AG08395 (cell line): ENCODE measurements at places on chromosomes 5 and 9.
A peak's percentile ranks its signal among the peaks of the same experiment; 100 is the strongest.

- no peak for DNase-seq
These were observed 98.0 kb upstream of the OTULINL start for GRCh38 chr5:14483504-14484157.

DNA sequence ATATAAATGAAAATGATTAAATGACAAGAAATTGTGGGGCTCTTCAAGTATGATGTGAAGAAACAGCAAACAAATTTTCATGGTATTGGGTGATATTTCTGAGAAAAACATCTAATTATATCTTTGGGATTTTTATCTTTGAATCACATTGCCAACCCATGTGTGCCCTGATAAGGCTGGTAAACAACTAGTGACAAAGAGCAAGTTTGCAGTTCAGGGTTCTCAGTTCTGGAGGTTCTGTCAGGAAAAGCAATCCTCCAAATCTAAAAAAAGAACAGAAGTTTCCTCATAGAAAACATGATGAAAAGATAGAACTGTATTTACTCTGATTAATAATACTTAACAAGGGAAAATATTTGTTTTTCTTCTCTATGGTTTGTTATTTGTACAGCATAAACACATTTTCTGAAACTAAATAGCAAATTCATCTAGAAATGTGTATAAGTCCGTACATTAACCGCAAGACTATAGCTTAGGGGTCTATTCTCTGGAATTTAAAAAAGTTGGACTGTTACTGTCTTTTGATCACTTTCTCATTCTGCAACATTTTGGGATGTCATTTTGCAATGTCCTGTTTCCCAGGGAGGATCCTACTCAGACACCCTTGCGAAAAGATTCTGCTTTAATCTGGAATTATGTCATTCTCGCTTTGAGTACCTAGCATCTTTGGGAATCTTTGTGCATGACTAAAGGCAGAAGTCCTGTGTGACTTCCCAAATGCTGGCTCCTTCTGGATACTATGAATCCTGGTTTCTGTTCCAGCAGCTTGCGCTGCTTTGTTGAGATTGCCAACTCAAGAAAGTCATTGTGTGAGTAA, 308.5 kb downstream of the ADGRV1 start:
- DNase-seq = peak; percentile 34

- DNase-seq = no peak
These were observed 27.0 kb upstream of the SLC6A3 start for GRCh38 chr5:1471997-1472963.

- DNase-seq = peak; percentile 51
These were observed 38.4 kb downstream of the TLE4 start for GRCh38 chr9:79610019-79610631.

DNA sequence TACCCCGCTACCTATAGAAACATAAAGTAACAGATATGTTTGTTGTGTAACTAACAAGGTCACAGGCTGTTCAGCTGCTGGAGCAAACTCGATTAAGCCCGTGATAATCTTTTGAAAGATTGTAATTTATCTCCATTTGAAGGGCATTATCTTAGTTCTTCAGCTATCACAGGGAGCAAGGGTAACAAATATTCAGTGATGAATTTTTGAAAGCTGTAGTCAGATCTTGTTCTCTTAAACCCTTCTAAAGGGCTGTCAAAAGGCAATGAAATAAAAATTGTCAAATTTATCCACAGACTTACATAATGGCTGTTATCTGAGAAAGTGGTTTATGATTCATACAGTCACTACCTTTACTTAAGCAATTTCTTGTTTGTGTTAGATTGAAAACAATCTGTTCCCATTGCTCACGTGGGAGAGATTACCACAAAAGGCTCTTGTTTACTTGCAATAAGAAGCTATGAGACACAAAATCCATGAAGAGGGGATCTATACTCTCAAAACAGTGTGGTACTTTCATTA, 78.3 kb upstream of the ZNF608 start:
- DNase-seq = no peak

GRCh38 chr9:77019926-77020412, 514 bp downstream of the FOXB2 start:
- no peak for DNase-seq

DNA sequence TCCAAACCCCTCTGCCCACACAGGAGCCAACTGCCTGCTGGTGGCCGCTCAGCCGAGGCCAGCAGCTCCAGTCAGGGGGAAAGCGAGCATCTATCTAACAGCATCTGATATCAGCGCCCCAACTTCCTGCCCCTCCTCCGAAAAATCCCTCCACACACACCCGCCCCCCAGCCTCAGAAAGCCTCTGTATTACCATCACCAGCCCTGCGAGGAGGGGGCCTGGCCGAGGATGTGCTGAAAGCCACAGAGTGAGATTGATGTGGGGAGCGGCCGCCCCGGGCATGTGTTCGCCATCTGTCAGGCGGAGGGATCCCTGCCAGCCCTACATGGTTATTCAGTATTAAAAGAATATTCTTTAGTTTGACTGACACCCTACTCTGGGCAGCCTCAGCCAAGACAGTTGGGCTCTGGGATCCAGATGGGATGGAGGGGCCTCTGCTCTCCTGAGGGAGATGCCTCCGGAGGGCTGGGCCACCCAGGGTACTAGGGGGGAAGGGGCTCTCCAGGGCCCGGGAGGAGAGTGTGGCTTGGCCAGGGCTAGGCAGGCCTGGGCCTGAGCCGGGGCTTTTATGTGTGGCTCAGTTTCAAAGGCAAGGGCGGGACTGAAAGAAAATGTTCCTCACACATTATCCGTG, 98.0 kb downstream of the HSD17B3 start:
- DNase-seq = no peak
